Right ventricle myocardium superior (tissue), 1 donor: ENCODE measurements at places on chromosomes 5 and 9. TPM values are rescaled to one million over a fixed set of nuclear protein-coding genes. Genes with fewer than 3 reads are reported as not detected.

GRCh38 chr9:118991366-118992285 is 377.6 kb downstream of the BRINP1 start:
- DNase-seq = no peak

GRCh38 chr5:147504535-147504934 is 5.3 kb downstream of the DPYSL3 start:
- no peak for DNase-seq

DNA sequence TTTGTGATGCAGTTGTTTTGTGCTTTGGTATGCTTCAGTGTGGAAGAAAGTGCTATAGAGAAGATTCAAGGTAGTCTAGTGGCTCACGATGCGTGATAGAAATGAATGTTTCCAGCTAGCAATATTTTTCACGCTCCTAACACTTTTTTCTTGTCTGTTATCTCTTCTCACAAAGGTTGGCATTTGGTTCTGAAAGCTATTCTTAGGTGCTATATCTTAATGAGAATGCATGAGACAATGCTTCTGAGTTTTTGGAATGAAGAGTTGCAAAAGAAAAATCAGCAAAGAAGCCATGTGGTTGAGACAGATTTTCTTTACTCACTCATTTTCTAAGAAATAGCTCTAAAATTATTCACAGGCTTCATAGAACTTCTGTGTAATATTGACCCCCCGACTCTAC is 122.6 kb downstream of the PDE8B start:
- no peak for DNase-seq

The TMED9 gene
- total RNA-seq = 61.0 TPM

DNA sequence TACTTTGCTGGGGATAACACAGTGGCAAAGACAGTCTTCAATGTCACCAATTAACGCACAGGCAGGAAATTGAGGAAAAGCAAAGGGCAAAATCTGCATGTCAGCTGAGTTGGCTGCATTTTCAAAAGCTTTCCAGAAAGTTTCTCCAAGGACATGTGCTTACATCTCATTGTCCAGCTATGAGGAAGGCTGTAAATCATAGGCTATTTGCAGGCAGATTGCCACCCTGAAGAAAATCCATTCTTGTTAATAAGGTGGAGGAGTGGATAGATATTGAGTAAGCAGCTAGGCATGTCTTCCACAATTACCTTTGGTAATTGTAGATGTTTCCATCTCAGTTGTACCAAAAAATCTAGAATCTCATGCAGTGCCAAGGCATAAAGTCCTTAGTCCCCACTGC is 278.0 kb upstream of the NUDT12 start:
- no peak for DNase-seq
